ENCODE measurements at places on chromosomes 4 and X. TPM values are rescaled to one million over a fixed set of nuclear protein-coding genes. Genes with fewer than 3 reads are reported as not detected.

ADGRG2 gene
- 18.2 TPM for total RNA-seq

KLHL15 gene
- total RNA-seq: 19.3 TPM

HPGD gene
- total RNA-seq: 1.1 TPM

TMEM192 gene
- total RNA-seq: 15.3 TPM

RRAGB gene
- total RNA-seq: 8.9 TPM

NKX3-2 gene
- 0.12 TPM for total RNA-seq

ZXDA gene
- total RNA-seq: 6.8 TPM

TGIF2LX gene
- not detected for total RNA-seq

All from NCI-H460 (cell line).